ENCODE measurements at places on chromosomes 7 and 10. TPM values are rescaled to one million over a fixed set of nuclear protein-coding genes. Genes with fewer than 3 reads are reported as not detected.
A peak's percentile ranks its signal among the peaks of the same experiment; 100 is the strongest.

DNA sequence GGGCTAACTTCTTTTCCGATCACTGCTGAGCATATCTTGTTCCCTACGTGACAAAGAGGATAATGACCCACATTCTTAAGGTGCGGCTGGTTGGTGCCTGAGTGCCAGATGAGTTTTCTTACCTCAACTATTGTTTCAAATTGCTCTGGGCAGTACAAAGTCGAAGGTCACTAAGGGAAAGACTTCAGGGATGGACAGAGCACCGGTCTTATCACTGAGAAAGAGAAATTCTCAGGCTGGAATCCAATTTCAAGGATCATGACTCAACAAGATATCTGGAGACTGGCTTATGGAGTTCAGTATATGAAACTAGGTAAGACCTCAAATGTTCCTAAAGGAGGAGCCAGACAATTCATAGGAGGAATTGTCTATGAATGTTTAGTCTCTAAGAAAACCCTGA, 780.3 kb downstream of the SUGCT start:
- DNase-seq = no peak

GRCh38 chr10:71409516-71410104, 12.9 kb downstream of the CDH23 start:
- DNase-seq = no peak

DNA sequence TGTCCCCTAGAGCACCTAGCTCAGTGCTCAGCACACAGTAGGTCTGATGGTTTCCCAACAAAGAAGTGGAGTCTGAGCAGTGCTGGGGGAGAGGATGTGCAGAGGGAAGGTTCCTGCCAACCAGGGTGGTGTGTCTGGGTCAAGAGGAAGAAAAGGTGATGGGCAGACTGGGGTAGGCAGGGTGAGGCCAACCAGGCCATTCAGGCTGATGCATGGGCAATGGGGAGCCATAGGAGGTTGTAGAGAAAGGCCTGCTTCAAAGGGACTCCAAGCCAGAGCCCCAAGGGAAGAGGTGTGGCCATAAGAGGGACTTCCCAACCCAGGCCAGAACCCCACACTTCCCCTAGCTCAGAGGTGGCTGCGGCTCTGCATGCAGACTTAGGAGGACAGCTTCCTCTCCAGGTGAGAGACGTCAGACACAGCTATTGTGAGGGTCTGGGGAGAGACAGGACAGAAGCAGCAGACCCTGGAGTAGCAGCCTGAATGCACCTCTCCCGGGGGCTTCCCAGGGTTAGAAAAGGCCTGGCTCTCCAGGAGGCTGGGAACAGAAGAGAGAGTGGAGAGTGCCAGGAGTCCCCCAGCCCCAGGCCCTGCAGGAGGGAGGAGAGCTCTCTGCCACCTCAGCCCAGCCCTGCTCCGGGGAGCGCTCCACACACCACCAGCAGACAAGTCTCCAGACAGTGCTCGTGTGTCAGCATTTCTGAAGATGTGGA, 87.4 kb upstream of the ZMIZ1 start:
- peak; percentile 40 for DNase-seq

- no peak for DNase-seq
Measured at GRCh38 chr7:158550886-158551452, 36.7 kb downstream of the PTPRN2 start.

DNA sequence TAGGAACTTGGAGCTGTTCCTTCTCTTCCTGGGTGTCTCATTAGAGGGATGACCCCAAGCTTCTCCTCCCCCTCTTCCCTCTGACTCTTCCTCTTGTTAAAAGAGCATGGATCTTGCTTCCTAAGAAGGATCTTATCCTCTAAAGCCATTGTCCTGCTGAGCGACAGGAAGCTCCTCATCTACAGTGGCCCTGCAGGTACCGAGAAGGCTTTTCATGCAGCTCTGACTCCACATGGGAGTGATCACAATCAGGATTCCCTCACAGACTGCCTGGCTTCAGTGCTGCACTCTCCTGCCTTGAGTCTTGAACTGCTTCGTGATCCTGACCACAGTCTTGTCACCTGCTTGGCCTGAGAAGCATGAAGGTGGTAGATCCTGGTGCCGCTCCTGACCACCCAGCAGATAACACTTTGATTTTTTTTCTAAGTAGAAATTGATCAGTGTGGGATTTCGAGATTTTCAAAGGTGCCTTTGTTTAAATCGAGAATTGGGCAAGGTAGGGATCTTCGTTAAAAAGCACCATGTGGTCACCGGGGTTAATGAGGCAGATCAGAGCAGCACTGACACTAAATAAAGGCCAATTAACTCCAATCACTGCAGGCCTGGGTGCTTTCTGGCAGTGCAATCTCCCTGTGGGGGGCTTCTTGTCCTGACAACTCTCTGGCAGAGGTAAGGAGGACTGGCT, 376.4 kb downstream of the NRG3 start:
- DNase-seq = no peak

TMEM184A gene
- total RNA-seq = not detected

PON1 gene
- total RNA-seq = not detected

SUPV3L1 gene
- total RNA-seq = 99.6 TPM

Measured in CD8-positive, alpha-beta T cell (primary cell).